ENCODE measurements at places on chromosomes 16 and 17.

- DNase-seq = no peak
These were observed 251.2 kb upstream of the CDH11 start for GRCh38 chr16:65373097-65373496.

GRCh38 chr17:72699545-72699944 is 392.9 kb downstream of the SLC39A11 start:
- DNase-seq = no peak

- no peak for DNase-seq
These were observed 111.8 kb downstream of the SDK2 start for GRCh38 chr17:73532421-73532901.

DNA sequence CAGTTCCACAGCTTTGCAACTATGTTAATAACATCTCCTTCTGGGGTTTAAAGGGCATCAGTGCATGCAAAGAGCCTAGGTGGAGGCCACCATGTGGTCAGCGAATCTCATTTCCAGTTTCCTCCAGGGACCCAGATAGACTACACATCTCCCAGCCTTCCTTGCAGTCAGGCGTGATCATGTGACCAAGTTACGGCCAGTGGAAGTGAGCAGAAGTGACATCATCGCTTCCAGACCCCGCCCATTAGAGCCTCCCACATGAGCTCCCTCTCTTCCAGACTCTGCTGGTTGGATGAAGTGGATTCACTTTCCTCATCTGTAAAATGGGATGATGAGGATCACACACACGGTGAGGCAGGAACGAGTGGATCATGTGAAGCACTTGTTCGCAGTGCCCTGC is 27.4 kb upstream of the KDM8 start:
- DNase-seq = no peak

- no peak for DNase-seq
These were observed 1.3 kb downstream of the PFN1 start for GRCh38 chr17:4947010-4947410.

- no peak for DNase-seq
These were observed 19.4 kb downstream of the RARA start for GRCh38 chr17:40328386-40328766.

DNA sequence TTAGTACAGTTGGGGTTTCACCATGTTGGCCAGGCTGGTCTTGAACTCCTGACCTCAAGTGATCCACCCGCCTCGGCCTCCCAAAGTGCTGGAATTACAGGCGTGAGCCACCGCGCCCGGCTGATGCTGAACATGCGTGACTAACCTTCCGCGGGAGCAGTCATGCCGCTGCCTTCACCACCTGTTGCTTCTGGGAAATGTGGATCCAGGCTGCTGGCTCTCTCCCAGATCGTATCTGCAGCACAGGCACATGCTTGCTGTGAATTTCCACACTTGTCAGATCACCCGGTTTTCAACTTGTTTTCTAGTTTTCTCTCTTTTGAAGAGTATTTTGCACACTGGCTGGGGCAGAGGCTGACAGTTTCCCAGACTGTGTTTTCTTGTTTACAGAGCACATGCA is 97.9 kb downstream of the ADCY9 start:
- no peak for DNase-seq

All from activated T-cell treated with anti-CD3 and anti-CD28 coated beads for 24 hours (primary cell).